ENCODE measurements at places on chromosomes 1 and 21.

GRCh38 chr1:117652421-117652820, 46.6 kb downstream of the TENT5C start:
- DNase-seq, result no peak

DNA sequence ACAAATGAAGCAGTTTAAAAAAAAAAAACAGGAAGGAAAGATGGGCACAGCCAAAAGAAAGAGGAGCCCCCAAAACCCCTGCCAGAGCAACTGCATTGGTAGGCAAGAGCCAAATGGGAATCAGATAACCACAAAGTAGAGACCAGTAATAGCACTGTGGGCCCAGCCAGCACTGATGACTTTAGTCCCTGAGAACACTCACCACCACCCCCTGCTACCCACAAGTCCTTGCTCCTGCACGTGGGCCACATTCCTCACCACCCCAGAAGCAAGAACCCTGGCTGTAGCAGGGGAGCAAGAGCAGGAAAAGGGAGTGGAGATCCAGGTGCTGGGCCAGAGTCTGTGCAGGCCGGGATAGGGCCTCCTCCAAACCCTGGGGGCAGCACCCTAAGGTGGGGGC, 86.1 kb downstream of the RRAGC start:
- DNase-seq, result no peak

DNA sequence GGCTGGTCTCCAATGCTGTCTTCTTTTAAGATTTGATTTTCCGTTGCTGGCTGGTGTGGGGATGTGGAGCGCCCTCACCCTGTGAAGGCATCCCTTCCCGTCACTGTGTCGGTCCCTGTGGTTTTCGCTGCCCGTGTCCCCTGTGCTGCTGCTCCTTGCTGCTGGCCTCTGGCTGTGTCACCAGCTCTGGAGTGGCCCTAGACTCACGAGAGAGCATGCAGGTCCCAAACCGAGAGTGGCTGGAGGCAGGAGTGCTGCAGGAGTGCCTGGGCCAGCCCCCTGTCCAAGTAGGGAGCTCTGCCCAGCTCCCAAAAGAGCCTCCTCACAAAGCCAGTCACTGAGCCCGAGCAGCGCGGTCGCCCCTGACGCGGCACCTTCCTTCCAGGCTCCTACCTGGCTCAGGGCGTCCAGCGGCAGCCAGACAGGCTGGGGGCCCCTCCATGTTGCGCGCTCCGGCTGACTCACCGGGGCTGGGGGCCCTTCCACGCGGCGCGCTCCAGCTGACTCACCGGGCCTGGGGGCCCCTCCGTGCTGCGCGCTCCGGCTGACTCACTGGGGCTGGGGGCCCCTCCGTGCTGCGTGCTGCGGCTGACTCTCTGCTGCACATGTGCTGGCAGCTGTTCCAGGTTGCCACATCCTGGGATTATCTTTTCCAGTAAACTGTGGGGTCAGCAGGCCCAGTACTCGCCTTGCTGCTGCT, 106.7 kb upstream of the COL6A1 start:
- DNase-seq, result no peak

- no peak for DNase-seq
These were observed 25.0 kb downstream of the SLC37A1 start for GRCh38 chr21:42538479-42539275.

DNA sequence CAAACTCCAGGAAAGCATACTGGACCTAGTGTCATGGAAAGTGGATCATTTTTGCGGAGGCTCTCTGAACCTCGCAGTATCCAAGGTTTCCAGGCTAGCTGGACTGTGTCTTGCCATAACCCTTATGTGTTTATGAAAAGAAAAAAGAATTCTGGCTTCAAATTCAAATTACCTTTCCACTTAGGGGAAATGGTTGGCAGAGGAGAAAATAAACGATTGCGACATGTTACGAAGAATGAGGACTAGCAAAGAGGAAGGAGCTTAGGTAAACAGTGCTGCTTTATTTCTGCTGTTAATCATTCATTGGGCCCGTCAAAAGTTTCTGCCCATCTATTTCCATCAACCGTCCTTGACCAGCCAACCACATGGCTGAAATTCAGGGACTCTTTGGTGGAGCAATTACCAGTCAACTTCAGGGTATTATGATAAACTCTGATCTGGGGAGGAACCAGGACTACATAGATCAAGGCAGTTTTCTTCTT, at the start of gene C4BPA:
Gene C4BPA, plus strand, starts transcription at position 342 of the 482 bp plus-strand sequence. CDS start 8,793 bp downstream, outside the sequence.
- DNase-seq, result no peak

DNA sequence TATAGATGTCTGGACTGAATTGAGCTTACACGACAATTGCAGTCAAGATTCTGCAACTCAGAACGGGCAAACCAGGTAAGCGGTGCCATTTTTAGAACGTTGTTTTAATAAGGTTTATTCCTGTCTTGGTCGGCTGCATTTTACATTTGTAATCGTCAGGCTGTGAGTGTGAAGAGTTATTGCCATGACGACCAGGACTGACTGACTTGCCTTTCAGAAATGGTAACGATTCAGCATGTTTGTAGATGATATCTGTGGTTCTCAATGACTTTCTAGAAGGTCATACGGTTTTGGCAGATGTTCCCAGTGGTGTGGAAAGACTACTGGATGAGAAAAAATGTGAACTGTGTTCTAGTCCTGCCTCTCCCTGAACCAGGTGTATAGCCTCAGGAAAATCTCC, 271.3 kb upstream of the B3GALT2 start:
- no peak for DNase-seq

DNA sequence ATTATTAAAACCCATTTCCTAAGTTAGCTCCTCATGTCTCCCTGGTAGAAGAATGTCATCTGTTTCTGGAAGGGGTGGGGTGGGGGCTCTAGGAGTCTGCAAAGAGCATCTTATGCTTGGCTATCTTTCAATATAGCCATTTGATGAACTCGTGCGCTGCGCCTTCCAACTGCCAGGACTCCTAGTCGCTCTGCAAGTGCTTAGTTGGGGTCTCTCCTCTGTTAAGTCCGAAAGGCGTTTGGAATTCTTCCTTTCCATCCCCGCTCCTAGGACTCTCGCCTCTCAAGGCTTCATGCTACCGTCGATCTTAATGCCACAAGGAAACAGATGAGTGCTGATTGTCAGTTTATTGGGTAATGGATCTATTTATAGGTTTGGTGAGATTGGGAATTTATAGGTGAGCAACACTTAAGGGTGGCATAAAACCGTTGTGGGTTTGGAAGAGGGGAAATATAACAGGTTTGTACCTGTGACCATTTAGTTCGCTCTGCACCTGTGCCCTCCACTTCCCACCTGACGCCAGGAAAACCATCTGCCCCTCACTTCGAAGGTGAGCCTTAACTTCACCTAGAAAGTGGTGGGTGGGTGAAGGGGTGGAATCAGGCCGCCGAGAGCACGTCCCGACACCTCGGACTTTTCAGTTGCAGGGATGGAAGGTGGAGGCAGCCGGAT, 1.1 kb downstream of the KCNH1 start:
- no peak for DNase-seq

DNA sequence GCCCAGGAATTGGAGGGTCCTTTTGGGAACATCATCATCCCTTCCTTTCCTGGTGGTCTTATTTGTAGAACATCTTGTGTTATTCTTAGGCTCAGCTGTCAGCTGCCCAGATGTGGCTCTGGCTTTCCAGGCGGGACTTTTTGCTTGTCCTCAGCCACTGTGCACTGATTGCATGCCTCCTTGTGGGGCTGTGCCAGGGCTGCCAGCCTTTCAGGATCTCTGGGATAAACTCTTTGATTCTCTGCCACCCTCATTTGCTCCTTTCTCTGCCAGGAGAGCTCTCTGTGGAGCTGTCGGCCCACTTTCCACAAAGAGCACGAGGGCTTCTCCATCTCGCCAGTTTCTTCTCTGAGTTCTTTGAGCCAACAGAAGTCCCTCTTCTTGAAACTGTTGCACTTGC, 63.1 kb downstream of the PTPRU start:
- no peak for DNase-seq

- no peak for DNase-seq
These were observed 15.0 kb upstream of the GALNT2 start for GRCh38 chr1:230052018-230052417.

GRCh38 chr1:89761901-89762300, 58.9 kb upstream of the LRRC8D start:
- DNase-seq, result no peak

GRCh38 chr1:183098317-183098716, 75.1 kb downstream of the LAMC1 start:
- no peak for DNase-seq

DNA sequence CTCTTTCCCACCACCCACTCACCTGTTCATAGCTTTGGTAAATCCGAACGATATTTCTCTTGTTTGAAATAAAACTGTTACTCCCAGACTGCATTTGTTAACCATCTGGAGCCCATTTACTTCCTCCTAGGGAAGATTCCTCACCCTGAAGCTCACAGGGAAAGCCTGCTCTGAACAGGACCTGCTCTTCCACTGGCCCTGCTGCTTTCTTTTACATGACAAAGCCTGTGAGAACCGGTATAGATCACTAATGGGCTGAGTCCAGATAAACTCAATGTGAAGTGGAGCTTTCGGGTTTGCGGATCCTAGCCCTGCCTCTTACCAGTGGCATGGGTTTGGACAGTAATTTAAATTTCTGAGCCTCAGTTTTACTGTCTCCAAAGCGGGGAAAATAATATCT, 45.2 kb downstream of the FAM163A start:
- no peak for DNase-seq

DNA sequence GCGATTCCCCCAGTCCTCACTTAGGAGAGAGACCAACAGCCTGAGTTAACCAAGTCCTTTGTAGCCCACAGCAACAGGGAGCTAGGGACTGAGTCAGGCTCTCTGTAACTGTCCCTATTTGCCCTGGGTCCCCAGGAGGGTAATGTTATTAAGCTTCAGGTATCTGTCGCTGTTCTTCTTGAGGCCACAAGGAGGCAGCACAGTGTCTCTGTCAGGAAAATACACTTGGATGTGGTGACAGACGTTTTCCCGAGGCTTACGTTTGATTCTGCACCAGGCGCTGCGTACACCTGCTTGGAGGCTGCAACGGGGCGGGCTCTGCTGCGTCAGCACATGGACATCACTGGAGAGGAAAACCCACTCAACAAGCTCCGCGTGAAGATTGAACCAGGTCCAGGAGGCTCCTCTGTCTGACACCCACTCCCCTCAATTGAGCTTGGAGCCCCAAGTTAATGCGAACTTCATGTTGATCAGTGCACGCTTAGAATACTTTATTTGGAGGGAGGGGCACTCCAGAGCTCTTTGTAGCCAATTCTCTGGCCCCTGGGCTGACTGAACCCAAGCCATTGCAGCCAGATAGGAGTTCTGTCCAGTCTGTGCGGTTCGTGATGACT, 10.7 kb upstream of the ELF3 start:
- DNase-seq, result peak; percentile 71

GRCh38 chr21:41582298-41582840, 74.4 kb upstream of the TMPRSS2 start:
- DNase-seq, result no peak

DNA sequence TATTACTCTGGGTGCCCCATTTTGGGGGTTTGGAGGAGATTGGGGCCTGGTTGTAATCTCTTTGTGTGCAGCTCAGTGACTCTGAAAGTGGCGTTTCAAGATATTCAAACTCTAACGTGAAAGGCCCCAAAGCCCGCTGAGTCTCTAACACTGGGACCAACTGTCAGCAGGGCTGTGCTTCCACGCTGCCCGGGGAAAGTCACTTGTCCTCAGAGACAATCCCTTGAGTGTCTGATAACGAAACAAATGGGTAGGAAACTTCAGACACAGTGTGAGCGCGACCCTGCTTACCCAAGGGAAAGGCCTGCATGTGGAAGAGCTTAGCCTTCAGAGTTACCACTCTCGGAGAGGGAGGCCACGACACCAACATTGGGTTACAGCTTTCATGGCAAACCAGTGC, 837 bp downstream of the UBASH3A start:
- no peak for DNase-seq

- no peak for DNase-seq
These were observed 73.1 kb downstream of the GREM2 start for GRCh38 chr1:240538776-240539430.

DNA sequence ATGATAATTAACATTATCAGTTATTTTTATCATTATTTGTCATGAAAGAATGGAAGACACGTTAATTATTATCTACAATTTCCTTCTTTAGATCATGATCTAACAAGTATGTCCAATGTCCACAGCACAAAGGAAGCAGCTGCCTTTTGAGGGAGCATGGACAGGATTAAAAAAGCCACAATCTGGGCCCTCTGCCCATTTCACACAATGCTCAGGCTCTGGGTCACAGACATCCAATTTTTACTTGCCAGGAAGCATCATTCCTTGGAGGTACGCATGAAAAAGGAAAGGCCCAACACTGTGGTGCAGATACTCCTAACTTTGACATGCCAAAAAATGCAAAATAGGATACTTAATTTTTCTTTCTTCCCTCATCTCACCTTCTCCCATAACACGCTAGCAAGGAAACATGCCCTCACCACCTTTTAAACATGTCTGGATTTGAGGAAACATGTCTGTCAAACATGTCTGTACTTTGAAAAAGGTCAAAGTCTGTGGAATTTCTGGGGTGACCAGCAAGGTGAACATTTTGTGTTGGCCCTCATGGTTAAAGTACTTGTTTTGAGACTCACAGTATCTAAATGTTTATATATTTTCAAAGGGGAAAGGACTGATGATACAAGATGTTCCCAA, 40.0 kb downstream of the GADD45A start:
- DNase-seq, result no peak

- DNase-seq, result no peak
These were observed 28.2 kb downstream of the LACTBL1 start for GRCh38 chr1:22944346-22945055.

DNA sequence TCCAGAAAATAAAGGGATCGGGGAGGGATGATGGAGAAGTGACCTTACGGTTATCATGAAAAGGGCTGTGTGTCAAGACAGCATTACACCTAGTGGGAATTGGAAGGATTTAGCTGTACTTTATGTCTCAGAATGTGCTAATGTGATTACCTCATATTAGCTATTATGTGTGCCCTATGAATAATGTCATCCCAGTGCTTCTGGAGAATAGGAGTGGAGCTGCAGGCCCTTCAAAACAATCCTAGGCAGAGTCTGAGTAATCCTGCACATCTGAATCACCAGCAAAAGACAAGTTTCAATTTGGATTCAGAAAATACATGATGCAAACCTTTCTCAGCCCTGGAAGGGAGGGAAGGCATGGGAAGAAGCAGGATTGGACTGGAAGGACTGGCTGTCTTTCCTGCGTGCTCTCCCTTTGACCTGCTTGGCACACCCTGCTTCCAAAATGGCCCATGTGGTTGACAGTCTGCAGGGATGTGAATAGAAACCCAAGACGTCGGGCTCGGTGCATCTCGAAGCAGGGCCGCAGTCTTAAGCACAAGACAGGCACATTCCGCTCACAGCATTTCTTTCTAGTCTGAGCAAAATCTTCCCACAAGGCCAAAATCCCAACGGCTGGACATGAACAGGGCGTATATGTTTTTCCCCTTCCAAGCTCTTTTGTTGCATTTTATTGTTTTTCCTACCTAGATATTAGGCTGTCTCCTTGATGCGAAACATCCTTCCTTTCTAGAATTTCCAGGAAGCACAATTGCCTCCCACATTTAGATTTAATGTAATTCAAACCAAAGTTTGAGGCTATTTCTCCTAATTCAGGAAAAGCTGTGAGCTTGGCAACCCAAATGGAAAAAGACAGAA, 54.3 kb upstream of the TARBP1 start:
- DNase-seq, result no peak

All from GM13976 (cell line).